ENCODE measurements at places on chromosomes 11 and 22.

DNA sequence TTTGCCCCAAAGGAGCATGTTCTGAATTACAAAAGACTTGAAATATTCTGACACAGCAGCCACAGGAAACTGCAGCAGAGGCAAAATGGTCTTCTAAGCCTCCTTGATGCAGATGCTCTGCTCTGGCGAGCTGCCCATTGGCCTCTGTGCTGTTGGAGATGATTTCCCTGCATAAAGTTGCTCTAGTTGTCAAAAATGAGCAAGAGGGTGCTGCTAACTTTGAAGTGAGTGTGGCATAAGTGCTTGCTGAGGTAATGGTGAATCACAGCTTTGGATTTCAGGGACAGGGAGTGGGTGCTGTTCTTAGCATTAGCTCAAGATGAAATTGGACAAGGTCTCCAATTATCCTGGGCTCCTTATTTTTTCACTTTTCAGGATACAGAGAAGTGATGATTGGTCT is 435.4 kb downstream of the TMEM135 start:
- H3K36me3 ChIP-seq, result no peaks in the 10 kb centered on the region
- no peak overlapping the region for H3K4me3 ChIP-seq
- no peak for DNase-seq

DNA sequence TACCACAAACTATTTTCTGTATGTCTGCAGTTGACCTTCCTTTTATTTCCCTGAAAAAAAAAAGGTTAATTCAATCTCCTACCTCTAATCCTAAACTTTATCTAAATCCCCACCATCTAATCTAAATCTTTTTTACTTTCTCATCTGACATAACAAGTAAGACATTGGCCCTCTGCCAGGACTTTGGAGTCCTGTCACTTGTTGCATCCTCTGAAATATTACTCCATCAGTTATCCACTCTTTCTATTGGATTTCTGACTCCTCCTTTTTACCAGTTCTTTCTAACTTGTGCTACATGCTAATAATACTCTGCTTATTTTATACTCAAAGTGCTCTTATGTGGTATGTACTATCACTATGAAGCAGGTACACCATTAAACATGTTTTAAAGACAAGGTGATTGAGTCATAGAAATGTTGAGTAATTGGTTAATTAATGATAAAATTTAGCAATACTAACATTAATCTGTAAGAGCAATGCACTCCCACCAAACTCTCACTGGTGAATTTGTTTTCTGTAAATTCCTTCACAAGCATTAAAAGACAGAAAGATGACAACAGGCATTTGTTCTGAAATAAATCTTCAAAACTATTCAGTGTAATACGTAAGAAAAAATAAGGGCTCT is 914.2 kb upstream of the RAG2 start:
- no peaks in the 10 kb centered on the region for H3K36me3 ChIP-seq
- no peak for DNase-seq
- no peak overlapping the region for H3K4me3 ChIP-seq
- H3K27ac ChIP-seq, result no peak overlapping the region

GRCh38 chr11:106463796-106464201 is 386.3 kb downstream of the AASDHPPT start:
- H3K4me3 ChIP-seq, result no peak overlapping the region
- no peak for DNase-seq
- H3K36me3 ChIP-seq, result no peaks in the 10 kb centered on the region
- no peak overlapping the region for H3K27ac ChIP-seq

GRCh38 chr11:134668076-134668475 is 256.0 kb upstream of the B3GAT1 start:
- H3K36me3 ChIP-seq, result no peaks in the 10 kb centered on the region
- H3K4me3 ChIP-seq, result no peak overlapping the region
- H3K27me3 ChIP-seq, result peaks cover 49% of the 10 kb centered on the region
- H3K27ac ChIP-seq, result no peak overlapping the region
- no peak for DNase-seq
- H3K4me1 ChIP-seq, result no peaks in the 10 kb centered on the region

- no peaks in the 10 kb centered on the region for H3K27me3 ChIP-seq
- no peak overlapping the region for H3K27ac ChIP-seq
- H3K4me3 ChIP-seq, result no peak overlapping the region
Observed at GRCh38 chr22:23688571-23688970, 2.2 kb upstream of the RGL4 start.

GRCh38 chr11:12066056-12066798 is 44.2 kb upstream of the MICAL2 start:
- peaks cover 2% of the 10 kb centered on the region for H3K36me3 ChIP-seq
- peaks cover 16% of the 10 kb centered on the region for H3K4me1 ChIP-seq
- DNase-seq, result no peak
- H3K27me3 ChIP-seq, result peaks cover 7% of the 10 kb centered on the region
- H3K27ac ChIP-seq, result no peak overlapping the region
- no peak overlapping the region for H3K4me3 ChIP-seq

GRCh38 chr11:113831314-113831713 is 44.1 kb downstream of the USP28 start:
- peaks cover 4% of the 10 kb centered on the region for H3K4me1 ChIP-seq
- no peak overlapping the region for H3K27ac ChIP-seq
- H3K36me3 ChIP-seq, result peaks cover 8% of the 10 kb centered on the region
- no peaks in the 10 kb centered on the region for H3K27me3 ChIP-seq
- no peak for DNase-seq

DNA sequence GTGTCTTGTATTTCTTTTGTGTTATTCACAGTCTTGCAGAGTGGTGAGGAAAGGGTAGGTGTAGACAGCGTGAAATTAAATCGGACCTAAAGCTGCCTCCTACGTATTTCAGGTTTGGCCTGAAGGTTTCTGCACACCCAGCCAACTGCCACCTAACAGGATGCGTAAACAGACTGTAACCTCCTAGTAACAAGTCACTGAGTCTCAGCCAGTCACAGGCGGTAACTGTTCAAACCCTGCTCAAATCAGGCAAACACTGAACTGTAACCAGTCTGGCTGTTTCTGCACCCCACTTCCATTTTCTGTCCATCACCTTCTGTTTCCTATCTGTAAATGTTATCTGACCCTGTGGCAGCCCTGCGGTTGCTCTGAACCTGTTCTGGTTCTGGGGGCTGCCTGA is 87.1 kb downstream of the ADAMTS15 start:
- peaks cover 2% of the 10 kb centered on the region for H3K4me1 ChIP-seq
- no peaks in the 10 kb centered on the region for H3K36me3 ChIP-seq
- H3K27ac ChIP-seq, result no peak overlapping the region
- no peak overlapping the region for H3K4me3 ChIP-seq
- peaks cover 61% of the 10 kb centered on the region for H3K27me3 ChIP-seq

DNA sequence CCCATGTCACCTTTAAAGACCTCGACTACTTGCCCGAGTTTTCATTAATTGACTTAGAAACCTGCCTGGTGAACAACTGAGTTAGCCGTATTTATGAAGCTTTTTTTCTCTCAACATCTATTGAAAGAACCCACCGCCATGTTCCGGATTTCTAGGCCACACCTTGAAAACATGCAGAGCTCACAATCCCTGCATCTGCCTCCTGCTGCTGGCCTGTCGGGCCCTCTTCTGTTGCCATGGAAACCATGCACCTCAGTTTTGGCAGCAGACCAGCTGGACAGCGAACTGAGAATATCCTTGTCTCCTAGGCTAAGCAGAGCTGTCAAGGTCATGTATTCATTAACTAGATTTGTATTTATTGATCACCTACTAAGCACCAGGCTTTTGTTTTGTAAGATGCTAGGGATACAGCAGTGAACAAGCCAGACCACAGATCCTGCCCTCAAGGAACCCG is 4.3 kb upstream of the PATZ1 start:
- no peaks in the 10 kb centered on the region for H3K36me3 ChIP-seq
- peaks cover 2% of the 10 kb centered on the region for H3K4me1 ChIP-seq
- H3K27me3 ChIP-seq, result no peaks in the 10 kb centered on the region
- no peak overlapping the region for H3K27ac ChIP-seq
- no peak for DNase-seq
- no peak overlapping the region for H3K4me3 ChIP-seq

GRCh38 chr11:12448131-12448939 is 71.0 kb downstream of the PARVA start:
- H3K4me3 ChIP-seq, result no peak overlapping the region
- DNase-seq, result no peak
- no peaks in the 10 kb centered on the region for H3K4me1 ChIP-seq
- peaks cover 34% of the 10 kb centered on the region for H3K27me3 ChIP-seq
- H3K27ac ChIP-seq, result no peak overlapping the region
- no peaks in the 10 kb centered on the region for H3K36me3 ChIP-seq

DNA sequence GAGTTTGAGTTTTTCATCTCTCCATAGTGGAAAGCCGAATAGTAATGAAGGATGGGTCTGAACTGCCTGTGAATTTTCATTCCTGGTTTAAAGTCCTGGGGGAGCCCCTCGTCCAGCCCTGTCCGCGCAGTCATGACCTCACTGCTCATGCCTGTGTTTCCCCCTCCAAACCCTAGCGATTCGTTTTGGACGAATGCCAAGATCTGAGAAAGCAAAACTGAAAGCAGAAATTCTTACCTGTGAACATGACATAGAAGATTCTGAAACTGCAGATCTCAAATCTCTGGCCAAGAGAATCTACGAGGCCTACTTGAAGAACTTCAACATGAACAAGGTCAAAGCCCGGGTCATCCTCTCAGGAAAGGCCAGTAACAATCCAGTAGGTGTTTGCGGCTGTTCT is 30.5 kb downstream of the CDPF1 start:
- peak overlapping the region; percentile 69 for H3K27ac ChIP-seq
- H3K27me3 ChIP-seq, result no peaks in the 10 kb centered on the region
- H3K4me1 ChIP-seq, result peaks cover 7% of the 10 kb centered on the region
- H3K4me3 ChIP-seq, result peak overlapping the region; percentile 25
- no peaks in the 10 kb centered on the region for H3K36me3 ChIP-seq

DNA sequence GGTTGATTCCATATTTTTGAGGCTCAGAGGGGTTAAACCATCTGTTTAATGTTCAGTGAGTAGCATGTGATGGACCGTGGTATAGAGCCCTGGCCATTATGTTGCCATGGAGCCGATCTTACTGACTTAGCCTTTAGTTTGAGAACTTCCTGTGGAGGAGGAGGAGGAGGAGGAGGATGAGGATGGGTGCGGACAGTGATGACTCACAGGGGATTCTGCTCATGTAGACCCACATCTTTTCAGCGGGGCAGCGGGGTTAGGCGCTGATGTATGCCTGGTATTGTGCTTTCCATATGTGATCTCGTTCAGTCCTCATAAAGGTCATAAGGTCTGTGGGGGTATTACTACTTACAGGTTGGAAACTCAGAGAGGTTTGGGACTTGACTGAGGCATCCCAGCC is 13.9 kb downstream of the STX3 start:
- H3K4me1 ChIP-seq, result peaks cover 23% of the 10 kb centered on the region
- no peaks in the 10 kb centered on the region for H3K27me3 ChIP-seq
- no peaks in the 10 kb centered on the region for H3K36me3 ChIP-seq
- no peak overlapping the region for H3K4me3 ChIP-seq
- no peak for DNase-seq
- H3K27ac ChIP-seq, result no peak overlapping the region

- H3K27ac ChIP-seq, result no peak overlapping the region
- no peak for DNase-seq
Observed at GRCh38 chr22:37493979-37494378, 7.8 kb upstream of the MFNG start.

DNA sequence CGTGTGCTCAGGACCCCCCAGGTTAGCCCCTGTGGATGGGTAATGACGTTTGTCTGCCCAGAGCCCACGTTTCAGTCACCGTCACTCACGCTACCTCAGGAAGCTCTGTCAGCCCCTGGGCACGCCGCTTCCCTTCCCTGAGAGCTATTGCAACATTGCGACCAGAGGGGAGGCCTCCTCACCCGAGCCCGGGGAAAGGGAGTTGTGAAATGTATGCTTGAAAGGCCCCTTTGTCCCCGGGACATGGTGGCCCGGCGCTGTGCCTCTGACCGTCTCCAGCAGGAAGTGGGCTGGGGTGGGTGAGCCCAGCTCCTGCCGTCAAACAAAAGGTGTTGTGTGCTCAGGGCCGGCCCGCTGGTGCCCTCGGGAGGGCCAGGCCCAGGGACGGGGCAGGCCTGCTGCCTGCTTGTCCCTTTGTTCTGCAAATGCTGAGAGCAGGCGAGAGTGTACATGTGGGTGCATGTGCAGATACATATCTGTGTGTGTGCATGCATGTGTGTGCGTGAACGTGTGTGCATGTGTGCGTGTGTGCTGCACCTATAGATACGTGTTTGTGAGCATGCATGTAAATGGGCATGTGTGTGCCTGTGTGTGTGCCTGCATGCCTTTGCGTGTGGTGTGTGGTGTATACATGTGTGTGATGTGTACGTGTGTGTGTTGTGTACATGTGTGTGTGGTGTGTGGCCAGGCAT is 1125.0 kb downstream of the BRD1 start:
- H3K4me3 ChIP-seq, result no peak overlapping the region
- H3K27ac ChIP-seq, result no peak overlapping the region
- no peaks in the 10 kb centered on the region for H3K27me3 ChIP-seq
- DNase-seq, result no peak
- no peaks in the 10 kb centered on the region for H3K4me1 ChIP-seq

DNA sequence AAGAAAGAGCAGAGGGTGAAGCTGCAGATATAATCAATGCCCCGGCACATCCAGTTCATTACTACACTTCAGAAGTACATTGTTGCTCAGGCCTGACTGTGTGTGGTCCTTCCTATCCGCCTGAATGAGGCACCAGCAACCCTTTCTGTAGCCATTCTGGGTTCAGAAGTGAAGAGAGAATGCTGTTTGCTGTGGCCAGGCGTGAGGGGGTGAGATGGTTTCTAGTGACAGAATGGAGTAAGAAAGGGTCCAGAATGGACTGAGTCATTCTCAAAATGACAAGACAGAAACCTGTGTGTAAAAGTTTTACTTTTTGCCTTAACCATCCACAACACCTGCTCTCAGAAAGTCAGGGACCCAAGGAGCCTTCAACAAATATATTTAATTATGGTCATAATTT is 334.8 kb downstream of the GUCY1A2 start:
- H3K27me3 ChIP-seq, result no peaks in the 10 kb centered on the region
- H3K27ac ChIP-seq, result no peak overlapping the region
- no peak overlapping the region for H3K4me3 ChIP-seq
- DNase-seq, result no peak
- H3K36me3 ChIP-seq, result no peaks in the 10 kb centered on the region
- no peaks in the 10 kb centered on the region for H3K4me1 ChIP-seq

GRCh38 chr11:2400762-2401435 is 349 bp downstream of the TSSC4 start:
- no peak for DNase-seq
- peaks cover 13% of the 10 kb centered on the region for H3K4me1 ChIP-seq
- H3K27me3 ChIP-seq, result no peaks in the 10 kb centered on the region

- no peak for DNase-seq
- no peaks in the 10 kb centered on the region for H3K27me3 ChIP-seq
- no peaks in the 10 kb centered on the region for H3K36me3 ChIP-seq
- H3K4me1 ChIP-seq, result peaks cover 8% of the 10 kb centered on the region
- H3K27ac ChIP-seq, result peak overlapping the region; percentile 49
- no peak overlapping the region for H3K4me3 ChIP-seq
Observed at GRCh38 chr11:73114110-73114834, 27.8 kb downstream of the FCHSD2 start.

GRCh38 chr22:30612789-30613188 is 5.8 kb downstream of the TCN2 start:
- H3K4me3 ChIP-seq, result no peak overlapping the region
- H3K27me3 ChIP-seq, result peaks cover 20% of the 10 kb centered on the region
